CD8-positive, alpha-beta memory T cell (primary cell): ENCODE measurements at places on chromosomes 16 and 17.

- peak; percentile 63 for DNase-seq
- H3K4me1 ChIP-seq, result peaks cover 24% of the 10 kb centered on the region
- H3K36me3 ChIP-seq, result no peaks in the 10 kb centered on the region
- no peaks in the 10 kb centered on the region for H3K27me3 ChIP-seq
- H3K27ac ChIP-seq, result peak overlapping the region; percentile 94
These were observed 367 bp downstream of the MGRN1 start for GRCh38 chr16:4624827-4625559.

DNA sequence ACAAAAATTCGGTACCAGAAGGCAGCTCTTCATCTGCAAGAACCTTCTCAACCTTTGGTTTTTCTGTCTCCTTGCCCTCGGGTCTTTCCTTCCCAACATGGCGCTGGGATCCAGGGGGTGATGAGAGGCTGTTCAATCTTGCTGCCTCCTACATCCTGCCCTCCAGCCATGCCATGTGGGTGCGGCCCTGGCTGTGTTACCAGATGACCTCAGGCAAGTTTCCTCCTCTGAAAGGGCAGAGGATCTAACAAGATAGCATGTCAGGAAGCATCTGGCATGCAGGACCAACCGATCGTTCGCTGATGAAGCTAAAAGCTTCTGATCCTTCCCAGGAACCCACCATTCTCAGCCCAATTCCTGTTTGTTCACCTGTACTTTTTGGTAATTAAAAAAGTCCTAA lies 36.8 kb upstream of the BCAR1 start:
- no peaks in the 10 kb centered on the region for H3K27me3 ChIP-seq
- no peak overlapping the region for H3K27ac ChIP-seq
- no peak for DNase-seq
- H3K4me1 ChIP-seq, result peaks cover 18% of the 10 kb centered on the region
- H3K36me3 ChIP-seq, result no peaks in the 10 kb centered on the region
- H3K4me3 ChIP-seq, result no peak overlapping the region

- DNase-seq, result no peak
- no peaks in the 10 kb centered on the region for H3K27me3 ChIP-seq
- no peak overlapping the region for H3K4me3 ChIP-seq
- H3K27ac ChIP-seq, result no peak overlapping the region
- H3K4me1 ChIP-seq, result no peaks in the 10 kb centered on the region
These were observed 188.0 kb upstream of the FOXF1 start for GRCh38 chr16:86322283-86322682.

- H3K27ac ChIP-seq, result peak overlapping the region; percentile 16
- no peaks in the 10 kb centered on the region for H3K27me3 ChIP-seq
- no peaks in the 10 kb centered on the region for H3K4me1 ChIP-seq
- H3K36me3 ChIP-seq, result no peaks in the 10 kb centered on the region
- no peak for DNase-seq
These were observed 8.4 kb downstream of the SLC16A5 start for GRCh38 chr17:75096082-75096625.

- no peaks in the 10 kb centered on the region for H3K36me3 ChIP-seq
- H3K27me3 ChIP-seq, result no peaks in the 10 kb centered on the region
- H3K27ac ChIP-seq, result no peak overlapping the region
- no peak for DNase-seq
- H3K4me1 ChIP-seq, result no peaks in the 10 kb centered on the region
These were observed 25.3 kb upstream of the GCSH start for GRCh38 chr16:81121474-81121990.

- peaks cover 24% of the 10 kb centered on the region for H3K4me1 ChIP-seq
- H3K27me3 ChIP-seq, result peaks cover 22% of the 10 kb centered on the region
- no peak overlapping the region for H3K4me3 ChIP-seq
- H3K27ac ChIP-seq, result peak overlapping the region; percentile 54
- DNase-seq, result no peak
- no peaks in the 10 kb centered on the region for H3K36me3 ChIP-seq
These were observed 1.6 kb downstream of the GFER start for GRCh38 chr16:1985466-1986150.

DNA sequence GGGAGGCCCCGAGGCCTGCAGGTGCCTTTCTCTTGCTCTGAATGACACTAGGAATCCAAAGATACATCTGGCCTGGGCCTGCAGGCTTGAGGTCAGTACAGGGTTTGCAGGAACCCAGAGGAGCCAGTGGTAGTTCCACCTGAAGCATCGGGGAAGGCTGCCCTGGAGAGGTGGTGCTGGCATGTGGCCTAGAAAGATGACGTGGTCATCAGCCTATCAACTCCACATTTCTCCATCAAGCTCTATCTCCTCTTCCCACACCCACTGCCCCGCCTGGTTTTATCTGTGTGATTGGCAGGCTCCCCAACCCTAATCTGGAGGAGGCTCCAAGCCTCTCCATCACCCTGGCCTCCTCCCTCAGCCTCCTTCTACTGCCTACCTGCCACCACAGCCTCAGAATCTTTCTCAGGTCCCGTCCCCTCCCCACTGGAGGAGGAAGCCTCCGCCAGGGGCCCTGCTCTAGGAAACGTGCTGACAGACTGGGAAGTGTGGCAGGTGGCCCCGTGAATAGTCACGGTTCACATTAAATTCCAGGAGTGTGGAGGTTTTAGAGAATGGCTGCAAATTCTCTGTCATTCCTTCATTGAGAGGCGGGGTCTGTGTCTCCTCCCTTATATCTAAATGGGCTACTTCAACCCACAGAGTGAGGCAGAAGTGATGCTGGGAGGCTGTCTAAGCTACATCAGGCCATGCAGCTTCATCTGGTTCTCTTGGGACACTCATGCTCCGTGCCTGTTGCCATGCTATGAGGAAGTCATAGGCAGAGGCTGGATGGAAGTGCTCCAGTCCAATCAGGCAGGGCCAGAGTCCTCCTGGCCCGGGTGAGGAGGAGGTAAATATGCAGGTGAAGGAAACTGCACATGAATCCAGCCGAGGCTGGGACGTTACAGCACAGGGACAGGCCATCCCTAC lies 11.4 kb upstream of the MAP2K3 start:
- H3K4me1 ChIP-seq, result peaks cover 32% of the 10 kb centered on the region
- H3K27ac ChIP-seq, result no peak overlapping the region
- DNase-seq, result no peak
- H3K4me3 ChIP-seq, result no peak overlapping the region

DNA sequence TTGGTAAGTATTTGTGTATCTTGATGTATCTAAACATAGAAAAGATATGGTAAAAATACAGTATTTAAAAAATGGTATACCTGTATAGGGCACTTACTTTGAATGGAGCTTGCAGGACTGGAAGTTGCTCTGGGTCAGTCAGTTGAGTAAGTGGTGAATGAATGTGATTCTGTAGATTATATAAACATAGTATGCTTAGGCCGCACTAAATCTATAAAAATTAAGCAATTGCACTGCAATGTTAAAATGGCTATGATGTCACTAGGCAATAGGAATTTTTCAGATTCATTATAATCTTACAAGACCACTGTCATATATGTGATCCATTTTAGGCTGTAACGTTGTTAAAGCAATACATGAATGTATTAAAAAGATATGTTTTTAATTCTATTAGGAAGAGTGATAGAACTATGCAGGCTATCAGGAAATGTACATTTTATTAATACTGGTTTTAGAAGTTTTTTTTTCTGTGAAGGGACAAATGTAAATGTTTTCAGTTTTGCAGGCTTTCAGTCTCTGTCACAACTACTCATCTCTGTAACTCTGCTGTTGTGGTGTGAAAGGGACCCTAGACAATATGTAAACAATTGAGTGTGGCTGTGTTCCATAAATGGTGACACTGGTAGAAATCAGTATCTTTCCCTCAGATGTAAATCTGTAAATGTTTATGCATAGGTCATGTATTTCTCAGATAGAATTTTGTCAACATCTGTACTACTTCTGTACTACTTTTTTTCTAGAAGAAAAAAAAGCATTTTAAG lies 10.5 kb downstream of the CBFB start:
- H3K27ac ChIP-seq, result no peak overlapping the region
- H3K4me1 ChIP-seq, result peaks cover 15% of the 10 kb centered on the region
- H3K36me3 ChIP-seq, result peaks cover 10% of the 10 kb centered on the region
- no peaks in the 10 kb centered on the region for H3K27me3 ChIP-seq

- no peaks in the 10 kb centered on the region for H3K4me1 ChIP-seq
- no peak for DNase-seq
- H3K27ac ChIP-seq, result no peak overlapping the region
- H3K36me3 ChIP-seq, result peaks cover 5% of the 10 kb centered on the region
These were observed 215.6 kb downstream of the MSI2 start for GRCh38 chr17:57471868-57472368.

- H3K4me3 ChIP-seq, result no peak overlapping the region
- no peaks in the 10 kb centered on the region for H3K27me3 ChIP-seq
These were observed 53.4 kb downstream of the ACTG1 start for GRCh38 chr17:81459224-81459623.

- no peaks in the 10 kb centered on the region for H3K4me1 ChIP-seq
- DNase-seq, result no peak
- H3K27ac ChIP-seq, result no peak overlapping the region
- no peak overlapping the region for H3K4me3 ChIP-seq
These were observed 6.8 kb downstream of the GAN start for GRCh38 chr16:81321536-81321935.

GRCh38 chr16:67672739-67673662 lies 6.4 kb downstream of the C16orf86 start:
- H3K4me1 ChIP-seq, result no peaks in the 10 kb centered on the region
- no peaks in the 10 kb centered on the region for H3K36me3 ChIP-seq
- DNase-seq, result no peak
- H3K27ac ChIP-seq, result no peak overlapping the region
- no peaks in the 10 kb centered on the region for H3K27me3 ChIP-seq

DNA sequence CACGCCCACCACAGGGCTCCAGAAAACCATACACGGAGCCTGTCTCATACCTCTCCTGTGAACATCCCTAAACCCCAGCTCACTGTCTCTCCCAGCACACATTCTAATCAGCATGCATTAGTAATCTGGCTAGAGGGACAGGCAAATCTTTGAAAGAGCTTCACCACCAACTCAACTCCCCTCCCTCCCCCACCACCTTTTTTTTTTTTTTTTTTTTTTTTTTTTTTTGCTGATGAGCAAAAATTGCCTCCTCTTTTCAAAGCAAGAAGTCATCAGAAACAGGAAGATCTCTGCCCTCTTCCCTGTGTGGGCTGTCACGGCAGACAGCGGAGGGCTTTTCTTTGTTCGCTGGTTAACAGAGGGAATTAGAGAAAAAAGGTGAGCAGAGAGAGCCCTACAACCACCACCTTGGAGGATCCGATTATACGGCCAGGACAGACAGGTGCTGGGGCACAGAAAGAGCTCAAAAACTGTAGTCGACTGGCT lies 19.9 kb downstream of the GAS7 start:
- H3K4me3 ChIP-seq, result no peak overlapping the region
- DNase-seq, result no peak
- no peaks in the 10 kb centered on the region for H3K27me3 ChIP-seq
- no peak overlapping the region for H3K27ac ChIP-seq

DNA sequence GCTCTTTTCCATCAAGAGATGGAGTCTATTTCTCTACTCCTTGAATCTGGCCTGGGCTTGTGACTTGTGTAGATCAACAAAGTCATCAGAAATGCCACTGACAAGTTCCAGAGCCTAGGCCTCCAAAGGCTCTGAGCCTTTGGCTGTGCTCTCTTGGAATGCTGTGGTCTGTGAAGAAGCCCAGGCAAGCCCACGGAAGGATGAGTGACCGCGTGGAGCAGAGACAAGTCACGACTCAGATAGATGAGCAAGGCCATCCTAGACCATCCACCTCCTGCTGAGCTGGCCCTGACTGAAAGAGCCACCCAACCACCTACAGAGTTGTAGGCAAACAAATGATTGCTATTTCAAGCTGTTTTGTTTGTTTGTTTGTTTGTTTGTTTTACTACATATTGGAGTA lies 11.6 kb upstream of the ICAM2 start:
- H3K27me3 ChIP-seq, result no peaks in the 10 kb centered on the region
- no peak for DNase-seq
- H3K4me1 ChIP-seq, result peaks cover 8% of the 10 kb centered on the region
- H3K4me3 ChIP-seq, result no peak overlapping the region
- no peaks in the 10 kb centered on the region for H3K36me3 ChIP-seq

DNA sequence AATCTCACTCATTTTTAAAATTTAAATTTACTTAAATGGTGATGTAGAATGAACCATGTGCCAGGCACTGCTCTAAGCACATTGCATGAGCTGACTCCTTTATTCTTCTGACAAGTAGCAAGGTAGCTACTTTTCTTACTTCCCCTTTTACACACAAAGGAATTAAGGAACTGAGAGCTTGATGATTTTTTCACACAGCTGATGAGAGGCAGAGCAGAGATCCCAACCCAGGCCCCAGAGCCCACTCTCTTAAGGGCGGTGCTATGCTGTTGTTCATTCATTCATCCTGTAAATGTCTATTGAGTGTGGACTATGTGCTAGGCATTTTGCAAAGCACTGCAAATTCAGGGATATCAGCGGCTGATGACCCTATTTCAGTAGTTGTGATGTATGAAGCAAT lies 17.9 kb downstream of the SEC14L5 start:
- no peaks in the 10 kb centered on the region for H3K27me3 ChIP-seq
- H3K4me3 ChIP-seq, result no peak overlapping the region
- no peaks in the 10 kb centered on the region for H3K36me3 ChIP-seq
- no peak for DNase-seq
- no peak overlapping the region for H3K27ac ChIP-seq

DNA sequence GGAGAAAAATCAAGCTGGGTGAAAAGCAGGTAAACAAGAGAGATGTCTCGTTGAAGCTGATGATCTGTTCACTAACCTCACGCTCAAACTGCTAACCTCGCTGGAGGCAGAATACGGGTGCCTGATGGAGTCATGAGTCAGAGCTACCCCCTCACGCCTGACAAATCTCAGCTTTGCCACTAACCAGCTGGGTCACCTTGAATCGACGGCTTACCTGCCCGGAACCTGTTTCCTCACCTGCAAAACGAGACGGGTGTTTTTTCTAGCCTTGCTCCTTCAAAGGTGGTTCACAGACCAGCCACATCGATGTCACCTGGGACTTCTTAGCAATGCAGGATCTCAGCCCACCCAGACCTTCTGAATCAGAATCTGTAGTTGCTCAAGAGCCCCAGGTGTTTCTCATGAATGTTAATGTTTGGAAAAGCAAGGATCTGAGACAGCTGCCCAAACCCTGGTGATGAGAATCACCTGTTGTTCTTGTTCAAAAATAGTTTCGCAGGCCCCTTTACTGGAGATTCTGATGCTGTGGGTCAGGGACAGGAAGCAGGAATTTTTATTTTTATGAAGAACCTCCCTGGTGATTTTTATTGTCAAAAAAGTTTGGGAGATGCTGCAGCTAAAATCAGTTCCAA lies 56.9 kb downstream of the MARCHF10 start:
- no peak overlapping the region for H3K4me3 ChIP-seq
- no peak for DNase-seq
- H3K36me3 ChIP-seq, result no peaks in the 10 kb centered on the region
- H3K27me3 ChIP-seq, result no peaks in the 10 kb centered on the region
